Endodermal cell (in vitro differentiated cells): ENCODE measurements at places on chromosomes 1 and 21. TPM values are rescaled to one million over a fixed set of nuclear protein-coding genes. Genes with fewer than 3 reads are reported as not detected.

GRCh38 chr21:32347977-32348376, 44.8 kb downstream of the URB1 start:
- H3K4me1 ChIP-seq: no peaks in the 10 kb centered on the region
- no peaks in the 10 kb centered on the region for H3K27me3 ChIP-seq
- H3K36me3 ChIP-seq: peaks cover 79% of the 10 kb centered on the region
- H3K27ac ChIP-seq: no peak overlapping the region
- H3K4me3 ChIP-seq: no peak overlapping the region

- no peak overlapping the region for H3K4me3 ChIP-seq
- no peak for DNase-seq
- no peaks in the 10 kb centered on the region for H3K27me3 ChIP-seq
- H3K27ac ChIP-seq: no peak overlapping the region
- no peaks in the 10 kb centered on the region for H3K4me1 ChIP-seq
Measured at GRCh38 chr1:243931957-243932356, 81.9 kb upstream of the AKT3 start.

- H3K4me1 ChIP-seq: peaks cover 17% of the 10 kb centered on the region
- peaks cover 7% of the 10 kb centered on the region for H3K27me3 ChIP-seq
- H3K4me3 ChIP-seq: no peak overlapping the region
- no peak for DNase-seq
Measured at GRCh38 chr1:22745669-22746585, 35.3 kb downstream of the EPHB2 start.

DNA sequence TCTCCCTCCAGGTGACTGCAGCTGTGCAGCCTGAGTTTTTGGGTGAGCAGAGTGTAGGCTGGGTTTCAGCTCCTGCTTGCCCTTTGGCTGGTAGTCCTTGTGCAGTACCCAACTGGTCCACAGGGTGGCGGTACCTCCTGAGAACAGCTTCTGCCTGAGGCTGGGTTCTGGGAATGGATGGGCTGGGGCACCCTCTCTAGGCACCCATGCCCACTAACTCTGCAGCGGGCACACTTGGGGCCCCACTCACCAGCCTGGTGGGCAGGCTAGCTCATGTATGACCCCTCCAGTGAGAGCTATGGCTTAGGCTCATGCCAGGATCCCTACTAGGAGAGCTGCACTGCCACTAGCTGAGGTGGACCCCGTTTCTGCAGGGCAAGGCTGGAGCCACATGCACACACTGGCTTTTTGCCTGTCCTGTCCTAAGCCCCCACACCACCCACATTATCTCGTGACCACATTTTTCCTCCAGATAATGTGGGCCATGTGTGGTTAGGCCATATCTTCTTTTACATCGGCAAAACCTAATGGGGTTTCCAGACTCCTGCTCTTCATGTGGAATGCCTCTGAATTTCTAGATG, 15.5 kb upstream of the GSTM4 start:
- H3K27me3 ChIP-seq: peaks cover 5% of the 10 kb centered on the region
- H3K4me1 ChIP-seq: peaks cover 6% of the 10 kb centered on the region
- H3K27ac ChIP-seq: no peak overlapping the region
- no peak overlapping the region for H3K4me3 ChIP-seq
- H3K36me3 ChIP-seq: no peaks in the 10 kb centered on the region

- no peaks in the 10 kb centered on the region for H3K4me1 ChIP-seq
- DNase-seq: no peak
- no peak overlapping the region for H3K27ac ChIP-seq
- H3K4me3 ChIP-seq: no peak overlapping the region
- no peaks in the 10 kb centered on the region for H3K36me3 ChIP-seq
Measured at GRCh38 chr1:178528953-178529335, 16.0 kb downstream of the TEX35 start.

GRCh38 chr1:178165196-178165595, 71.3 kb downstream of the RASAL2 start:
- no peak overlapping the region for H3K4me3 ChIP-seq
- H3K36me3 ChIP-seq: no peaks in the 10 kb centered on the region
- H3K27me3 ChIP-seq: no peaks in the 10 kb centered on the region
- no peak for DNase-seq
- H3K4me1 ChIP-seq: no peaks in the 10 kb centered on the region

- no peak for DNase-seq
- peak overlapping the region; percentile 58 for H3K27ac ChIP-seq
- H3K27me3 ChIP-seq: no peaks in the 10 kb centered on the region
- H3K4me1 ChIP-seq: peaks cover 3% of the 10 kb centered on the region
Measured at GRCh38 chr1:218374401-218375353, 29.5 kb downstream of the TGFB2 start.

- H3K27me3 ChIP-seq: peaks cover 5% of the 10 kb centered on the region
- H3K36me3 ChIP-seq: no peaks in the 10 kb centered on the region
- H3K4me1 ChIP-seq: peaks cover 14% of the 10 kb centered on the region
Measured at GRCh38 chr1:15151377-15151806, 2.2 kb upstream of the TMEM51 start.

GRCh38 chr1:150516616-150517015, 1.1 kb downstream of the FALEC start:
- H3K4me3 ChIP-seq: peak overlapping the region; percentile 90
- no peak overlapping the region for H3K27ac ChIP-seq
- no peak for DNase-seq
- H3K27me3 ChIP-seq: no peaks in the 10 kb centered on the region
- H3K4me1 ChIP-seq: no peaks in the 10 kb centered on the region
- no peaks in the 10 kb centered on the region for H3K36me3 ChIP-seq

RIIAD1 gene
- total RNA-seq: not detected in 2 replicates

- H3K4me3 ChIP-seq: no peak overlapping the region
- no peaks in the 10 kb centered on the region for H3K27me3 ChIP-seq
- no peak overlapping the region for H3K27ac ChIP-seq
- H3K4me1 ChIP-seq: no peaks in the 10 kb centered on the region
- peaks cover 95% of the 10 kb centered on the region for H3K36me3 ChIP-seq
- DNase-seq: peak; percentile 80
Measured at GRCh38 chr1:10415211-10415930, 14.9 kb upstream of the CENPS start.
